CD4-positive, alpha-beta memory T cell (primary cell): ENCODE measurements at places on chromosomes 16 and 17. TPM values are rescaled to one million over a fixed set of nuclear protein-coding genes. Genes with fewer than 3 reads are reported as not detected.

The OR3A2 gene
- total RNA-seq = 1.9 TPM

The TSPOAP1 gene
- total RNA-seq = 15.8 TPM

The CCDC43 gene
- 18.8 TPM for total RNA-seq

The TNFSF13 gene
- 2.9 TPM for total RNA-seq

The GNG13 gene
- not detected for total RNA-seq

The TP53TG3F gene
- total RNA-seq = not detected

The CDH1 gene
- total RNA-seq = 0.55 TPM

The IRX3 gene
- not detected for total RNA-seq

The CPSF4L gene
- not detected for total RNA-seq

The PERCC1 gene
- 0.50 TPM for total RNA-seq

The DOC2B gene
- total RNA-seq = not detected

The ZSCAN10 gene
- 0.15 TPM for total RNA-seq

The OR2C1 gene
- total RNA-seq = not detected

The RNF222 gene
- 0.17 TPM for total RNA-seq

The ETV4 gene
- not detected for total RNA-seq

The MEIOB gene
- not detected for total RNA-seq

The FBXO31 gene
- 44.6 TPM for total RNA-seq

The CDYL2 gene
- total RNA-seq = 42.4 TPM

The RBFOX1 gene
- not detected for total RNA-seq

The DBNDD1 gene
- 0.61 TPM for total RNA-seq

The TBC1D3B gene
- total RNA-seq = 11.5 TPM

The TMEM100 gene
- total RNA-seq = not detected

The MAF gene
- 73.8 TPM for total RNA-seq

The EPOP gene
- 0.09 TPM for total RNA-seq

The ZNF652 gene
- total RNA-seq = 64.2 TPM

The DNAH3 gene
- total RNA-seq = not detected

The ZNF286A gene
- total RNA-seq = 35.4 TPM

The PLA2G10 gene
- not detected for total RNA-seq

The TP53TG3D gene
- not detected for total RNA-seq

The SYCE1L gene
- total RNA-seq = 16.0 TPM

The CRYM gene
- total RNA-seq = not detected

The SEPTIN1 gene
- total RNA-seq = 198 TPM

The TANGO6 gene
- 38.1 TPM for total RNA-seq

The MYH2 gene
- not detected for total RNA-seq

The HS3ST3B1 gene
- total RNA-seq = 38.8 TPM

The C1QTNF1 gene
- total RNA-seq = not detected

The VAT1L gene
- not detected for total RNA-seq

The WFDC1 gene
- not detected for total RNA-seq

The RMI2 gene
- total RNA-seq = 1.8 TPM

The CASKIN1 gene
- total RNA-seq = not detected

The FBXW10B gene
- 0.26 TPM for total RNA-seq
